Keratinocyte (primary cell): ENCODE measurements at places on chromosomes 3 and 15. TPM values are rescaled to one million over a fixed set of nuclear protein-coding genes. Genes with fewer than 3 reads are reported as not detected.

DNA sequence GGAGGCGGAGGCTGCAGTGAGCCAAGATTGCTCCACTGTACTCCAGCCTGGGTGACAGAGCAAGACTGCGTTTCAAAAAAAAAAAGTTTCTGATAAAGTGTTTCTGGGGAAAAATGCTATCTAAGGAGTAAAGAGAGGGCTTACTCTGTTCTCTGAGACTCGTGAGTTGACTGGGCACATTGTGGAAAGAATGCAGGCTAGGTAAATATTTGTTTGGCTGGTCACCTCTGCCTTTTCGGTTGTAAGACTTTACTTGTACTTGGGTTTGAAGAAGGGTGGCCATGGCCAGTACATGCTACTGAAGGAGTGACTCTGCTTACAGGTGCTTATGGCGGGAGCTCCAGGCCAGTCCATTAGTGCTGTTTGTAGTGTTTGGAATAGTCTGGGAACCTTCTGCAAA is 68.7 kb downstream of the RUBCN start:
- H3K4me1 ChIP-seq = no peaks in the 10 kb centered on the region
- no peak overlapping the region for H3K27ac ChIP-seq
- no peaks in the 10 kb centered on the region for H3K27me3 ChIP-seq
- no peak overlapping the region for H3K4me3 ChIP-seq

DNA sequence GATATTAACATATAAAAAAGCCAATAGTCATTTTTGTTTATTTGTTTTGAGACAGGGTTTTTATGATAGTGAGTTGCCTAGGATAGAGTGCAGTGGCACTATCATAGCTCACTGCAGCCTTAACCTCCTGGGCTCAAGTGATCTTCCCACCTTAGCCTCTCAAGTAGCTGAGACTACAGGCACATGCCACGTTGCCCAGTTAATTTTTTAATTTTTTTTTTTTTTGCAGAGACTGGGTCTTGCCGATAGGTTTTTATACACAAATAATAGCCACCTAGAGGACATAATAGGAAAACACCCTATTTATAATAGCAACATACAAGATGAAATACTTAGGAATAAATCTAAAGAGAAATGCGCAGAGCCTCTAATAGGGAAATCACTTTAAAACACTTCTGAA is 13.3 kb downstream of the EIF3J start:
- no peaks in the 10 kb centered on the region for H3K27me3 ChIP-seq
- H3K4me1 ChIP-seq = peaks cover 4% of the 10 kb centered on the region
- peaks cover 20% of the 10 kb centered on the region for H3K36me3 ChIP-seq
- no peak overlapping the region for H3K27ac ChIP-seq

DNA sequence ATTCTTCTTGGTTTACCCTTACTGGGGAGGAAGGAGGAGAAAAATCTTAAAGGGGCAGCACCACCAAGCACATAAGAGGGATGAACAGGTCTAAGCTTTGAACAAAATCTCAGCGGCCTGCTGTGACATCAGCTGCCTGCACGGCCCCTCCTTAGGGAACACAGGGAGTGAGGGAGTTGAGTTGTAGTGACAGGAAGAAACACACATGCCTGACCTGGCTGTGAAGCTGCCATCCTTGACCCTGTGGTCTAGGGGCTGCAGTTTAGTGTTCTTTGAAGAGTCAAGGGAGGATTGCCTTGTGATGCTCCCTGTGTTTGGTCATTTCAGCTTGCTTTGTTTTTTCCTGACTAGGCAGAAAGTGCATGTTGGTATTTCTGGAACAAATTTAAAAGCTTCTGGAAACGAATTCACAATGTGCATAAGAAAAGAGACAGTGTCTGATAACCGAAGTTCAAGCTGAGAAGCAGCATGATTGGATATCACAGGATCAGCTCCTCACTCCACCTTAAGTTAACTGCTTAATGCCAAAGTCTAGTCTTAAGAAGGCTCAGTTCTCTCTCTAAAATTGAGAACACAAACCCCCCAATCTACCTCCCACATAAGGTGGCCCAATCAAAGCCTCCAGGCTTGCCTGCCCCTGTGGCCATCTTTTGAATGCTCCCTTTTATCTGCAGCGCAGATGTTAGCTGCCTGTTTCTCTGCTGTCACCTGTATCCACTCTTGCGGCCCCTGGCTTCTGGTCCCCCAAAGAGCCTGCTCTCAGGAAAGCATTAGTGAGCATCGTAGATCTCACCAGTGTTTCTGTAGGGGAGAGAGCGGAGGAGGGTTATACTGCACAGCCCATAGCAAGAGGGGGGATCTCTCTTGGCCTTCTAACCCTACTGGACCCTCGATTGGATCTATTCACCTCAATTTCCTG is 82.2 kb downstream of the SCN11A start:
- no peaks in the 10 kb centered on the region for H3K36me3 ChIP-seq
- H3K27me3 ChIP-seq = no peaks in the 10 kb centered on the region
- H3K4me1 ChIP-seq = peaks cover 4% of the 10 kb centered on the region
- H3K4me3 ChIP-seq = no peak overlapping the region
- H3K27ac ChIP-seq = no peak overlapping the region
- DNase-seq = no peak

- H3K4me3 ChIP-seq = no peak overlapping the region
- H3K27ac ChIP-seq = no peak overlapping the region
- H3K4me1 ChIP-seq = no peaks in the 10 kb centered on the region
- H3K27me3 ChIP-seq = no peaks in the 10 kb centered on the region
Observed at GRCh38 chr3:155553780-155554179, 191.1 kb downstream of the PLCH1 start.

GRCh38 chr15:52243286-52243685 is 52.1 kb upstream of the GNB5 start:
- H3K36me3 ChIP-seq = no peaks in the 10 kb centered on the region
- peaks cover 5% of the 10 kb centered on the region for H3K4me1 ChIP-seq
- H3K27ac ChIP-seq = no peak overlapping the region
- no peaks in the 10 kb centered on the region for H3K27me3 ChIP-seq

- H3K27ac ChIP-seq = no peak overlapping the region
- H3K27me3 ChIP-seq = no peaks in the 10 kb centered on the region
- no peak overlapping the region for H3K4me3 ChIP-seq
- no peaks in the 10 kb centered on the region for H3K36me3 ChIP-seq
- no peak for DNase-seq
- H3K4me1 ChIP-seq = no peaks in the 10 kb centered on the region
Observed at GRCh38 chr15:96381463-96381862, 51.0 kb downstream of the NR2F2 start.

P3H2 gene
- polyA plus RNA-seq = 80.7 to 115 TPM (median 91.4 TPM) in 3 replicates

LRRIQ4 gene
- not detected in 3 replicates for polyA plus RNA-seq
